ENCODE measurements at places on chromosomes 7 and 10. TPM values are rescaled to one million over a fixed set of nuclear protein-coding genes. Genes with fewer than 3 reads are reported as not detected.
A peak's percentile ranks its signal among the peaks of the same experiment; 100 is the strongest.

DNA sequence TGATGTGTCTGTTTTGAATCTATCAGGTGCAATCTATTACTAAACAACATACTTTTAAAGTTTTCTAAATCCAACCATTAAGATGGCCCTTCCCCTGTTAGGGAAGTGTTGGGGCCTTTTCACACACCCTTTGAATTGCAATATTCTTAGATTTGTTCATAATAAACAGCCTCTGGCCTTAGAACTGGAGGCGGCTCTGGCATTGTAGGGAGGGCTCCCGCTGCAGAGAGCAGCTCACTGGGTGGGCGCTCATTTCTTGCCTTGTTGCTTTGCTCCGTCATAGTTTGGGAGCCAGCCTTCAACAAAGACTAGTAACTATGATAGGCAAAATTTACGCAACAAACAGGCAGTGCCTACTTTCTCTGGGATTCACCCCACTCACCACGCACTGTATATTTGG is 4.2 kb upstream of the HOXA10 start:
- no peak overlapping the region for H3K4me3 ChIP-seq
- peaks cover 31% of the 10 kb centered on the region for H3K4me1 ChIP-seq
- H3K36me3 ChIP-seq: no peaks in the 10 kb centered on the region
- H3K27ac ChIP-seq: no peak overlapping the region

The KCNMA1 gene
- 26.0 TPM for polyA plus RNA-seq

GRCh38 chr10:3867454-3868270 is 82.7 kb upstream of the KLF6 start:
- H3K27me3 ChIP-seq: no peaks in the 10 kb centered on the region
- H3K4me1 ChIP-seq: no peaks in the 10 kb centered on the region
- no peaks in the 10 kb centered on the region for H3K36me3 ChIP-seq
- no peak overlapping the region for H3K27ac ChIP-seq
- H3K4me3 ChIP-seq: no peak overlapping the region

DNA sequence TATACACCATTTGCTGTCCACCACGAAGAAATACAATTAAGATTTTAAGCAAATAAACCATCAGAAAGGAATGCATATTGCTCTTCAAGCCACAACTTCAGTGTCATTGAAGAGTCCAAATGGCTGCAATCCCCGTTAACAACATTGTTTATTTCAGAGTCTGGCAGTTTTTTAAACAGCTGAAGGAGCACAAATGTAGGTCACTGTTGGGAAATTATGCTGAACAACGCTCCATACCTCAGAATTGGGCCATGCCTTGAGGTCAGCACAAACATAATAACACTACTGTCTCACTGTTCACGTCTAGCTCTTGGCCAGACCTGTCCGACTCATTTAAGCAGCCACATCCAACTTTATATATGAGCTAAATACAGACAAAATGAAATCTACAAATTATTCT is 453.9 kb upstream of the GHITM start:
- H3K36me3 ChIP-seq: no peaks in the 10 kb centered on the region
- no peaks in the 10 kb centered on the region for H3K27me3 ChIP-seq
- H3K4me3 ChIP-seq: no peak overlapping the region
- no peak overlapping the region for H3K27ac ChIP-seq
- no peaks in the 10 kb centered on the region for H3K4me1 ChIP-seq
- peak; percentile 3 for DNase-seq

DNA sequence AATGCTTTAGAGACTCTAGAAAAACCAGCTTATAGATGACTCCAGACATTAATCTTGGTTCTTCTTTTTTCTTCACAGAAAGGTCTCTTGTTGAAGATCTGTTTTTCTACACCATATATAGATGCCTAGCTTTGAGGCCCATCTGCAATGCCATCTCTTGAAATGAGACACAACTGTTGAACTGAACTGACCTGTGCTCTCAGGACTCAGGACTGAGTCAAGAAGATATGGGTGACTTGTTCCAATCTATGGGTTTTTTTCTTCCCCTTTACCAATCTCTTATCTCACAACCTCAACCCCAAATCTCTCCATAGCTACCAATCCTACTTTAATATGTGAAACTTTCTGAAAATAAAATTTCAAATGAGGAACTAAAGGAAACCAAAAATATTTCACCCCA is 194.7 kb downstream of the SNX13 start:
- H3K27me3 ChIP-seq: no peaks in the 10 kb centered on the region
- DNase-seq: no peak
- no peak overlapping the region for H3K4me3 ChIP-seq

DNA sequence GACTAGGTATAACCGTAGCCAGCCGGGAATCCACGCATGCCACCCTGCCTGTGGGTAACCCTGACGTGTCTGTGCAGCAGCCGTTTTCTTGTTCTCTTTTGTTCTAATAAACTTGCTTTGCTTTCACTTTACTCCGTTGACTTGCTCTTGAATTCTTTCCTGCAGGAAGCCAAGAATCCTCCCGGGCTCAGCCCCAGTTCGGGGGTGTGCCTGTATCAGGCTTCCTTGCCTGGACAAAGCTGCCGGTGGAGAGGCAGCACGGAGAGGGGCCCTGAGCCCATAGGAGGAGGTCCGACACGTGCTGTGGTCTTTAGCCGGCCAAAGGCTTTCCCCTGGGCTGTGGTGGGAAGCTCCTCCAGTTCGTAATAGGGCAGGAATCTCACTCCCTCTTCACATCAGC is 256.5 kb upstream of the PPP2R2D start:
- no peak for DNase-seq
- no peak overlapping the region for H3K27ac ChIP-seq
- no peaks in the 10 kb centered on the region for H3K27me3 ChIP-seq
- H3K4me1 ChIP-seq: peaks cover 19% of the 10 kb centered on the region

- no peaks in the 10 kb centered on the region for H3K36me3 ChIP-seq
- no peaks in the 10 kb centered on the region for H3K27me3 ChIP-seq
- no peak for DNase-seq
- no peak overlapping the region for H3K27ac ChIP-seq
Observed at GRCh38 chr7:115044224-115044623, 122.3 kb downstream of the MDFIC start.

GRCh38 chr7:6495597-6496262 is 48.0 kb upstream of the DAGLB start:
- H3K27me3 ChIP-seq: no peaks in the 10 kb centered on the region
- no peak overlapping the region for H3K27ac ChIP-seq
- no peak overlapping the region for H3K4me3 ChIP-seq
- H3K4me1 ChIP-seq: no peaks in the 10 kb centered on the region
- no peaks in the 10 kb centered on the region for H3K36me3 ChIP-seq

- no peaks in the 10 kb centered on the region for H3K27me3 ChIP-seq
- no peak overlapping the region for H3K4me3 ChIP-seq
- DNase-seq: no peak
- peaks cover 6% of the 10 kb centered on the region for H3K4me1 ChIP-seq
- H3K36me3 ChIP-seq: no peaks in the 10 kb centered on the region
Observed at GRCh38 chr7:36781011-36781738, 56.9 kb upstream of the AOAH start.

- H3K27ac ChIP-seq: peak overlapping the region; percentile 85
- no peaks in the 10 kb centered on the region for H3K27me3 ChIP-seq
- no peaks in the 10 kb centered on the region for H3K36me3 ChIP-seq
- peaks cover 16% of the 10 kb centered on the region for H3K4me1 ChIP-seq
Observed at GRCh38 chr10:88386821-88387773, 196.0 kb downstream of the RNLS start.

DNA sequence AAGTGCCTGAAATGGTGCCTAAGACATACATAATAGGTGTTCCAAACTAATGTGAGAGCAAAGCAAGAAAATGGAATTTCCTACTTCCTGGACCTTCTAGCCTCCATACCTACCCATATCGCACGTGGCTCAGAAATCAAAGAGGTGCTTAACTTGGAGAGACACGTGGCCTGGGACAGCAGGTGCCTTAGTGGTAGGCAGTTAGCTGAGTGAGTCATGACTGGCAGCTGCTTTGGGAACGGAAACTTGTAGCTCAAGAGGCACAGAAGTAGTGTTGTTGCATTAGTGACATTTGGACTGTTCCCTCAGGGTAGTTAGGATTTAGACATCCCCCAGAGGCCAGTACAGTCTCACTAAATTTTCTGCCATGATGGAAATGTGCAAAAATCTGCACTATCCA is 12.0 kb upstream of the BMPER start:
- DNase-seq: no peak
- no peak overlapping the region for H3K4me3 ChIP-seq
- H3K27me3 ChIP-seq: no peaks in the 10 kb centered on the region
- H3K36me3 ChIP-seq: no peaks in the 10 kb centered on the region
- no peak overlapping the region for H3K27ac ChIP-seq

- H3K4me1 ChIP-seq: no peaks in the 10 kb centered on the region
- H3K36me3 ChIP-seq: no peaks in the 10 kb centered on the region
- H3K27me3 ChIP-seq: no peaks in the 10 kb centered on the region
- H3K27ac ChIP-seq: no peak overlapping the region
- no peak for DNase-seq
Observed at GRCh38 chr7:68613405-68613804, 984.9 kb upstream of the AUTS2 start.

- H3K27ac ChIP-seq: peak overlapping the region; percentile 80
- no peaks in the 10 kb centered on the region for H3K36me3 ChIP-seq
- peak; percentile 56 for DNase-seq
- peak overlapping the region; percentile 86 for H3K4me3 ChIP-seq
- H3K4me1 ChIP-seq: peaks cover 15% of the 10 kb centered on the region
Observed at GRCh38 chr7:63900394-63901203, 98.0 kb upstream of the ZNF722 start.

- H3K27ac ChIP-seq: peak overlapping the region; percentile 29
- H3K4me3 ChIP-seq: no peak overlapping the region
- no peaks in the 10 kb centered on the region for H3K27me3 ChIP-seq
- peaks cover 13% of the 10 kb centered on the region for H3K4me1 ChIP-seq
- DNase-seq: no peak
Observed at GRCh38 chr7:158802535-158803366, 26.6 kb downstream of the ESYT2 start.

The OR2A1 gene
- not detected for polyA plus RNA-seq

DNA sequence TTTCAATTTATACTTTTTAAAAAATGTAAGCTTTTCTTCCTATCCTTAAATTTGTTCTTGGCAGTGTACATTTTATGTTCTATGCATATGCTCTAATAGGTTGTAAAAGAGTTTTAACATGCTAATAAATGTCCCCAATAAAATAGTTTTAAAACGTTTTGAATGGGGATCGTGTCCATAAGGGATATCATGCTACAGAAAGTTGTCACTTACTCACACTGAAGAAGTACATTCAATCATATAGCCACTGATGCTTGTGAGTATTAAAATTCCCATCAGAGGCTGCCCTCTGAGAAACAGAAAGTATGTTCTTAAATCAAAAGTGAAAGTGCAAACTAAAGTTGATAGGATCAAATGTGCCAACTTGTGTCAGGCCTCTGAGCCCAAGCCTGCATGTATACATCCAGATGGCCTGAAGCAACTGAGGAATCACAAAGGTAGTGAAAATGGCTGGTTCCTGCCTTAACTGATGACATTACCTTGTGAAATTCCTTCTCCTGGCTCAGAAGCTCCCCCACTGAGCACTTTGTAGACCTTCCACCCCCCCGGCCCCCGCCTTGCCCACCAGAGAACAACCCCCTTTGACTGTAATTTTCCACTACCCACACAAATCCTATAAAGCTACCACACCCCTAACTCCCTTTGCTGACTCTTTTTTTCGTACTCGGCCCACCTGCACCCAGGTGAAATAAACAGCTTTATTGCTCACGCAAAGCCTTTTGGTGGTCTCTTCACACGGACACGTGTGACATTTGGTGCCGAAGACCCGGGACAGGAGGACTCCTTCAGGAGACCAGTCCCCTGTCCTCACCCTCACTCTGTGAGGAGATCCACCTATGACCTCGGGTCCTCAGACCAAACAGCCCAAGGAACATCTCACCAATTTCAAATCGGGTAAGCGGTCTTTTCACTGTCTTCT is 877 bp upstream of the NOD1 start:
- peak; percentile 70 for DNase-seq
- peak overlapping the region; percentile 61 for H3K4me3 ChIP-seq
- H3K27me3 ChIP-seq: no peaks in the 10 kb centered on the region
- H3K4me1 ChIP-seq: peaks cover 44% of the 10 kb centered on the region
- H3K36me3 ChIP-seq: no peaks in the 10 kb centered on the region

GRCh38 chr7:86930554-86931307 is 128.7 kb downstream of the ELAPOR2 start:
- H3K27me3 ChIP-seq: no peaks in the 10 kb centered on the region
- H3K27ac ChIP-seq: no peak overlapping the region
- H3K4me1 ChIP-seq: no peaks in the 10 kb centered on the region
- H3K4me3 ChIP-seq: no peak overlapping the region

- DNase-seq: no peak
- no peak overlapping the region for H3K27ac ChIP-seq
- H3K4me3 ChIP-seq: no peak overlapping the region
- no peaks in the 10 kb centered on the region for H3K36me3 ChIP-seq
- peaks cover 20% of the 10 kb centered on the region for H3K4me1 ChIP-seq
Observed at GRCh38 chr7:22565315-22565811, 65.4 kb upstream of the STEAP1B start.

DNA sequence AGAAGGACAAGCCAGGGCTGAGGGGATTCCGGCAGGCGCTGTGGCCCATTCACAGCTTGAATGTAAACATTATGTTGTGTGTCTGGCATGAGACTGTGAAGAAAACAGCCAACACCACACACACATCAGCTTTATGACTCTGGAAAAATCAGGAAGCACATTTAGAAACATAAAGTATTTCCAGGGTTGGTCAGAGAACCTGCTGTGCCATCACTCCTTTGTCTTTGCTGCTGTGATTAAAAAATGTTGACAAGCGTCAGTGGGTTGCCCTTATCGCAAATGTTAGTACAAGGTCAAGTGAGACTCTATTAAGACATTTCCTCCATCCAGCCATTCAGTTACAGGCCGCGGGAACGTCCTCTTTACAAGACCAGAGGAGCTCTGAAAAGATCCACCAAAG is 95.4 kb downstream of the TAX1BP1 start:
- DNase-seq: peak; percentile 23
- no peaks in the 10 kb centered on the region for H3K4me1 ChIP-seq
- no peaks in the 10 kb centered on the region for H3K27me3 ChIP-seq
- no peak overlapping the region for H3K27ac ChIP-seq
- peaks cover 35% of the 10 kb centered on the region for H3K36me3 ChIP-seq

DNA sequence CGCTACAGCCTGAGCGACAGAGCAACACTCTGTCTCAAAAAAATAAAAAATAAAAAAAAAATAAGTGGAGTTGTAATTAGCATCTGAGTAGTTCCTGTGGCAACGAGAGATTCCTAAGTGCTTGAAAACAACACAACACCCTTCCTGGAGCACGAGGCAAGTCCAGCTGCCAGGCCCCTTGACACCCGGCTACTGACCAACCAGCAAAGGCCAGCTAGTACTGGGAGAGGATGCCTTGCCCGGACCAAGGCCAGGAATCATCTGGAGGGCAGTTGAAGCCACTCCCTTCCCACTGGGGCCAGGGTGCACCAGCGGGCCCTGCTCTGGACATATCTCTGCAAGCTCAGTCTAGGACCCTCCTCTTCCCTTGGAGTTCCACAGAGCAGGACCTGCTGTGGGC is 536 bp downstream of the C10orf105 start:
- H3K36me3 ChIP-seq: no peaks in the 10 kb centered on the region
- peak; percentile 51 for DNase-seq
- peaks cover 44% of the 10 kb centered on the region for H3K4me1 ChIP-seq

The GSTO2 gene
- polyA plus RNA-seq: 23.7 TPM

DNA sequence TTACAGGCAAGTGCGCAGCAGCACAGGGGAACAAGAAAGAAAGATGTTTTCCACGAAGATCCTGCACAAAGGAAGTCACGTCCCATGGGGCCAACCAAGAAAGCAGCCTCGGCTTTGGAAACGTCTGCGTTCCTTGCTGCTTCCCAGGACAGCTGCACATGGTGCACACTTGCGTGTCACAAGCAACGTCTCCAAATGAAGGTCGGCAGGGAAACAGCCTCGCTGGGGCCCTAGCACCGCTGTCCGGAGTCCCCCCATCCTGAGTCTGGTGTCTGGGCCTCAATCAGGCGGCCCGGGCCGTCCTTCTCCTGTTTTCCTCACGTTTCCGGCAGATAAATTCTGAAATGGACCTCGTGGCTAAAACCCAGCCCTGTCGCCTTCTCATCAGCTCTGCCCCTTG is 206.2 kb downstream of the DIP2C start:
- peaks cover 52% of the 10 kb centered on the region for H3K4me1 ChIP-seq
- H3K36me3 ChIP-seq: peaks cover 22% of the 10 kb centered on the region
